SK-N-SH treated with all-trans-retinoic acid at 6 μM for 48 hours (cell line): ENCODE measurements at places on chromosomes 3 and 15.

GRCh38 chr15:55222588-55222987 is 25.8 kb upstream of the RSL24D1 start:
- no peak for ATAC-seq

DNA sequence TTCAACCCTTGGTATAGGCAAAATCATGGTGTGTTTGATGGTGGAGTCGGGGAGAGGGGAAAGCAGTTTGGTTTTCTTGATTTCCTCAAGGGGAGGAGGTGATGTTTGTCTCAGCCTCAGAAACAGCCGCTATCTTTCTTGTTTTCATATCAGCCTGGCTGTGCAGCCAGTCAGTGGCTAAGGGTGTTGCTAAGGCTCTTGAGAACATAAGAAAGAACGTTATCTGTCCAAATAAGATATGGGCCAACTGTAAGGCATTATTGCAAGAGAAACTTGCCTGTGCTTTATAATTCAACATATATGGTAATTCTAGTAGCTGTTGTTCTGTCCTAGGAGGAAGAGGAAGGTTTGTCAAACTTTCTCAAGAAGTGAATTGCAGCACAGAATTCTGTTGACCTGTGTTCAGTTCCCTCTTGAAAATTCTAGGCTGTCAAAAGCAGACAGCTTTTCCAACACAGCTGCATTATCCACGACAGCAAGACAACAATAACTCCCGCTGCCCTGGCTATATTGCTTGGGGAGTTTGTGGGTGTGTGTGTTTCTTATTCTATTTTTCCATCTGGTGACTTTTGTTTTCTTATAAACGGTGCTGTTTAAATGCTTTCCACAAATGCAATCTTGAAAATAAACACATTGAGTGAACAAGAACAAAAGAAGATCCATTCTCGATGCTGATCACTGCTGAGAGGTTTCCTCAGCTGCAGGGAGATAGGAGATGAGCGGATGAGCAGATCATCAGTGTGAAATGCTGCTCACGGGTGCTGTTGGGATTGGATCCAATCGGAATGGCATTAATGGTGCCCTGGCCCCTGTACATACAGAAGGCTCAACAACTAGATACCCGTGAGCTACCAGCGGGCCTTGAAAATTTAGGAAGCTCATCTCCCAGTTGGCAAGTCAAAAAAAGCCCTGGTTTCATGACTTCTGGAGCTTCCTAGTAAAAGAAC is 90.8 kb upstream of the TNFAIP8L3 start:
- ATAC-seq = no peak

- peak; percentile 71 for ATAC-seq
These were observed at the start of gene PIGZ for GRCh38 chr3:196968233-196969133. Gene PIGZ (minus strand): TSS chr3:196968833. CDS start chr3:196952031, 16,802 bp downstream.

GRCh38 chr3:57729334-57730045 is 26.6 kb upstream of the SLMAP start:
- no peak for ATAC-seq

GRCh38 chr15:33675246-33675645 is 293.1 kb upstream of the CHRM5 start:
- ATAC-seq = peak; percentile 65; the same call in 2 of the 3 replicates

GRCh38 chr3:128914966-128915645 is 35.7 kb downstream of the ACAD9 start:
- no peak for ATAC-seq

GRCh38 chr3:11835028-11835639 is 11.6 kb downstream of the TAMM41 start:
- ATAC-seq = peak; percentile 59

DNA sequence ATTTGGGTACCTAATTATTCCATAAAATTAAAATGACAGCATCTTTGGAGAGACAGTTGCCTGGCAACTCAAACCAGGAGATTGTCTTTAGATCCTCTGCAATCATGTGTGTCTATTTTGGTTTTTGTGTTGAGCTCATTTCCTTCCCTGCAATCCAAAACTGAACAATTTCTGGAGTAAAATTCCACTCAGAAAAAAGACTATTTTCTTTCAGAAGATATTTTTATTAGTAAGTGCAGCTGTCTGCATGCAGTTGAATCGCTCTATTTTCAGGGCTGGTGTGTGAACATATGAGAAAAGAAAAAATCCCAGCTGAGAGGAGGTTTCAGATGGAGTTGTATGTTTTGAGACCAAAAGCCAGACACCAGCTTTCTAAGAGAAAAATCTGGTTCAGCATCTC is 41.9 kb upstream of the DYNC1LI1 start:
- no peak for ATAC-seq

DNA sequence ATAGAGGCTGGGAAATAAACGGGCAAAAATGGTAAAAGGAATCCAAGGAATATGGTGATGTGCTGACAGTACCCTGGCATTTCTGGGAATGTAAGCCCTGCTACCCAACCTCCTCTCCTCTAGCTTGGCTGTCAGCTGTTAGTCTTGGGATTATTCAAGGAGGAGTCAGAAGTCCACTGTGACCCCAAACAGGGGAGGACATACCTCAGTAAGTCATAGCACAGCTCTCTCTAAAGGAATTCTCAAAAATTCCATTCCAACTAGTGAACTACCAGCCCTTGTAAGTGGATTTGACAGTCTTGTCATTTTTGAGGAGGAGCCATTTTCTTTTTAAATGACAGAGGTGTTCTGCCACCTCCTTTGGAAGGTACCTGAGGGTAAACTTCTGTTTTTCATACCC is 207.5 kb downstream of the PDCD6IP start:
- ATAC-seq = peak; percentile 48; the same call in 2 of the 3 replicates

GRCh38 chr3:137010137-137010536 is 52.4 kb downstream of the IL20RB start:
- ATAC-seq = no peak

- no peak for ATAC-seq
These were observed 498.5 kb upstream of the GRM7 start for GRCh38 chr3:6362406-6362805.

GRCh38 chr3:195172039-195172684 is 98.8 kb downstream of the XXYLT1 start:
- ATAC-seq = peak; percentile 35; the same call in 2 of the 3 replicates

DNA sequence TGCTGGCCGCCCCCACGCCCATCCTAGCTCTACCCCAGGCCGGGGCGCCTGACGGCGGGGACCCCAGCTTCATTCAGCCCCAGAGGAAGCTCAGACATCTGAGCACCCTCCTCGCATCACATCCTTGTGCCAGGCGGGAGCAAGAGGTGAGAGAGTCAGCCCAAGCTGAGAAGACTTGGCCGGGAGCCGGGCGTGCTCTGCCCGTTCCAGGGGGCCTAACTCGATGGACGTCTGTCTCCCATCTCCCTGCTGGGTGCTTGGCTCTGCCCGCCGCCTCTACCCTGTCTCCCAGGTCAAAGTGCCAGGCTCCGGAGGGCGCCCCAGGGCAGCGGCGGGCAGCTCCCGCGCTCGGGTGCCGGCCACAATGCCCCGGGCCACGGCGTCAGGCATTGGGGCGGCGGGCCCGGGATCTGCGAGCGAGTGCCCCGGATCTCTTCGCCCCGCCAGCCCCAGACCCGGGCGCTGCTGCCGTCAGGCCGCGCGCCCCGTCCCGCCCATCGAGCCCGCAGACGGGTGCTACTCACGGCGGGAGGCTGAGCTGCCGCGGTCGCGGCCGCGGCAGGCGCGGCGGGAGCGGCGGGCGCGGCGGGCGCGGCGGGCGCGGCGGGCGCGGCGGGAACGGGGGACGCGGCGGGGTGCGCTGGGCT is 388 bp downstream of the DAPK2 start:
- peak; percentile 55 for ATAC-seq

DNA sequence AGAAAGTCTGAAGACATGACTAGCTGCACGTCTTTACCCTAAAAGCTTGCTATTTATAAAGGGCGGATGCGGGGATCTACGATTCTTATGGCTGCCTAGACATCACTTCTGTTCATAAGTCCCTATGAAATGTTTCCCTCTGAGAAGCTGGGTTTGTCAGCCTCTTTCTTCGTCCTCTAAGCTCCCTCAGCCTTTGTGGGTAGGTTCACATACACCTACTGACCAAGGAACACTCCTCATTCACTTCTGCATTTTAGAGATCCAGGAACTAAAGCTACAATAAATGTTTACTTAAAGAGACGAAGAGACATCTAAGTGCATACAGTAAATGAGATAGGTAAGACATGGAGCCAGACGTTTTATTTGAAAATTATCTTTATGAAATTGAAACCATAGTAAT is 16.7 kb upstream of the RAMAC start:
- no peak for ATAC-seq
